ENCODE measurements at places on chromosomes 7 and 10.

GRCh38 chr7:139118805-139119485 lies 9.4 kb upstream of the ZC3HAV1 start:
- no peak for DNase-seq

- no peak for DNase-seq
Measured at GRCh38 chr7:105354383-105354782, 34.3 kb downstream of the SRPK2 start.

- no peak for DNase-seq
Measured at GRCh38 chr10:32239769-32240168, 107.2 kb downstream of the EPC1 start.

- peak; percentile 3 for DNase-seq
Measured at GRCh38 chr7:87797798-87798403, 78.3 kb downstream of the SLC25A40 start.

GRCh38 chr10:65273115-65273514 lies 1652.7 kb upstream of the LRRTM3 start:
- DNase-seq = no peak

- no peak for DNase-seq
Measured at GRCh38 chr10:78937800-78938694, 130.7 kb upstream of the ZMIZ1 start.

DNA sequence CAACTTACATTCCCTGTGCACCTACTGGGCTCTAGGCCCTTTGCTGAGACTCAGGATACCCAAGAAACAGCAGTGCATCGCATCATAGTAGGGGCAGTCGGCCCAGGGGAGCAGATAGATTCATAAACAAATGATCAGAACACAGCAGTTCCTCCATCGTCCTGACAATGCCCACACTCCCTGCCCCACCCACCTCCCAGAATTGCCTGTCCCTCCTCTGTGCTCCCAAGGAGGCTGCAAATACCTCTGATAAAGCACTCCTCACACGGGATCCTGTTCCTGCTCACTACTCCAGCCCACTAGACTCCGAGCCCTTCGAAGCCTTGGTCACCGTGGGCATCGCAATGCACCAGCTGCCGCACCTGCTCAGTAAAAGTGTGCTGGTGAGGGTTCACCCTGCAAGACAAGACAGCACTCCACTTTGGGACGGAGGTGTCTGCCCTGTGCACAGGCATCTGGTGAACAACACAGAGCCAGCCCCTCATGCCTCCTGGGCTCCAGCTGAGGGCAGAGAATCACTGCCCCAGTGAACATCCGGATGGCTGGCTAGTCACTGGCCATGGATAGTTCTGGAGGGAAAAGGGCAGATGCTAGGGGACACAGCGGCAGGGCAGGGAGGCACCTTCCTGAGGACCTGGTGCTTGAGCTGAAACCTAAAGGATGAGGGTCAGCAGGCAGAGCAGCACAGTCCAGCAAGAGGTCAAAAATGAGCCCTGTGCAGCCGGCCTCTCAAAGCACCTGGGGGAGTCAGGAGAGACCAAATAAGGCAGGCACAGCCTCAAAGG lies 60.7 kb downstream of the TNS3 start:
- no peak for DNase-seq

DNA sequence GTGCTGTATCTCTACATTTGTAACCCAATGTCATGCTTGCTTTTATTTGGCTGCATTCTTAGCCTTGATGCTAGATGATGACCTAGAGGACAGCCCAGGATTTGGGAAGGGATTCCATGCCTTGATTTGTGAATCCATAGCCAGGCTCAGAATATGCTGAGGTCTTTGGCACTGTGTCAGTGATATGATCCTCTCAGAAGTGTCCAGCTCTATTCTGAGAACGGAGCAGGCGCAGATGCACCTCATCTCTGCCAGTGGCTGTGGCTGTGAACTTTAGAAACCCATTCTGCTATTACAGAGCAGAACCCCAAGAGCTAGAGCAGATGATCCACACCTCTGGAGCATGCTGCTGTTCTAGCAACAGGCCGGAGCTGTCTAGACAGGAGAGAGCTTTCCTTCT lies 212.8 kb downstream of the TRIL start:
- DNase-seq = no peak

- no peak for DNase-seq
Measured at GRCh38 chr7:5193880-5194279, 3.8 kb downstream of the WIPI2 start.

DNA sequence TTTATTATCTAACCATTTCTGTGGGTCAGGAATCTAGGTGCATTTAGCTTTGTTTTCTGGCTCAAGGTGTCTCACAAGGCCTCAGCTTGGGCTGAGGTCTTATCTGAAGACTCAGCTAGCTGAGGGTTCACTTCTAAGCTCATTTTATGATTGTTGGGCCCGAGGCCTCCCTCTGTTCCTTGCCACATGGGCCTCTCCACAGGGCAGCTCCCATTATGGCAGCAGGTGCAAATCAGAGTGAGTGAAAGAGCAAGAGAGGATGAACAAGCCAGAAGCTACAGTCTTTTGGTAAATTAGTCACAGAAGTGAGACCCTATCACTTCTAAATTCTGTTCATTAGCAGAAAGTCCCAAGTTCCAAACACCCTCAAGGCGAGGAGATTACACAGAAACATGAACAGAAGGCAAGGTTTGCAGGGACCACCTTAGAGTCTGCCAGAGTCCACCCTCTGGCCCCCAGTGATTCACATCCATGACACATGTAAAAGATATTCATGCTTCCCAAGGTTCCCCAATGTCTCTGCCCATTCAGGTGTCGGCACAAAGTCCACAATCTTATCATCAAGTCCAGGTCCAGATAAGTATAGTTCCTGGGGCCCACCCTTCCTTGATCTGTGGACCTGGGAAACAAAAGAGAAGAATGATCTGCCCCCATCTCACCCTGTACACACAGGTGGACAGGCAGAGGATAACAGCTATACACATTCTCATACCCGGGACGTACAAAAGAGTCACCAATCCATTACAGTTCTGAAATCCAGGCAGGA lies 23.7 kb downstream of the FIGNL1 start:
- no peak for DNase-seq

DNA sequence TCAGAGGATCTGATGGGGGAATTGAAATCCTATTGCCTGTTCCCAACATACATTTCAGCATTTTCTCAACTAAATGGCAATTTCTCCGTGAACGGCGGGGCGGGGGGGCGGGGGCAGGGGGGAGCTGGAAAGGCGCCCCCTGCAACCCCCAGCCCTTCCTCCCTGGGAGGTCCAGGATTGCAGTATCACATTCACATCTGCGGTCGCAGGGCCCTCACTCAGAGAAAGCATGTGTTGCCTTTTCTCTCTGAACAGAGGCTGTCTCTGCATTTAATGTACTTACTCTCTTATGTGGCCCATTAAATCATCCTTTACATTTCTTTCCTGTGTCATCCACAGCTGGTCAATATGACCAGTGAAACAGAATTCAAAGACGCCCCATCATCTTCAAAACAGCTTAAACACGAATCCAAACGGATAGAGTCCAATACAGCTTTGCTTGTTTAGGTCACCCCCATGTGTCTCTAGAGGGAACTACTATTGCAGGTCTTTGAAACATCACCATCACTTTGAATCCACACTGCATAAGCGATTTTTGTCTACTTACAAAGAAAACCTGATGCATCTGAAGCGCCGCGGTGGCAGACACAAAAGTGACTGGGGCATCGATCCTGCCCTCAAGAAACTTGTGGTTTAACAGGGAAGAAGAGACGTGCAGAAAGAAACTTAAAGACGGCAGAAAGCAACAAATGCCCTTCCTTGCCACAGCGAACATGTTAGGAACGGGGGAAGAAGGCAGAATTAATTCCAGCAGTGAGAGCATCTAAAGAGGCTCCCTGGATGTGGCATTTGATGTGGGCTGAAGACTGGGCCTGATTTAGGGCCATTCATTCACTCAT lies 17.0 kb upstream of the ECHDC3 start:
- DNase-seq = peak; percentile 33

DNA sequence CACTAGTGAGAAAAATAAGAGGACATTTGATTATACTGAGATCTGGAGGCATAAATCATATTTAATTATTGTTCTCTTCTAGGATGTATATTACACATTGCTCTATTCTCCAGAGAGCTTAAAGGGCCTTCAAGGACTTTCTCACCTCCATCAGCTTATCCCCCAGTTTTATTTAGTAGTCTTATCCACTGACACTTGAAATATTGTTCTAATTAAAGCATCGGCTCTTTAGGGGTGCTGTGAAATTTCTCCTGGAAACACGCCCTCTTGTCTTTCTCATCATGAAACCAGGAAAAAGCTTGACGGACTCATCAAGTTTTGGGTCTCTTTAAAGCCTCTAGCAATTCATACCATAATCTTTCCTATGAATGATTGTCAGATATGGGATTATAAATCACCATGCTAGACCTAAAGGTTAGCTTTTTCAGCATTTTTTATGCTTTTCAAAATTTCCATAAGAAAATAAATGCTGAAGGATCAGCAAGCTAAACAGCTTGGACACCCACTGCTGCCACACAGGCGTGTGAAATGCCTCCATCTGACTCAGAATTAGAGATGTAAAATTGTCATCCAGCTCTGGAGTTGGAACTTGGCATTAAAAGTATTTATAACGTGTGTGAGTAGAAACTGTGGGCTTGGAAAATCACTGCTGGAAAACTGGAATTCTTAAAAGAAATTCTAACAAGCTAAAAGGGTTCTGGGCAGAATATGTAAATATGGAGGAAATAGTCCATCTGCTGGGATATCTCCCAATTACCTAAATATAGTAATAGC lies 216.3 kb downstream of the CHRM2 start:
- DNase-seq = no peak

DNA sequence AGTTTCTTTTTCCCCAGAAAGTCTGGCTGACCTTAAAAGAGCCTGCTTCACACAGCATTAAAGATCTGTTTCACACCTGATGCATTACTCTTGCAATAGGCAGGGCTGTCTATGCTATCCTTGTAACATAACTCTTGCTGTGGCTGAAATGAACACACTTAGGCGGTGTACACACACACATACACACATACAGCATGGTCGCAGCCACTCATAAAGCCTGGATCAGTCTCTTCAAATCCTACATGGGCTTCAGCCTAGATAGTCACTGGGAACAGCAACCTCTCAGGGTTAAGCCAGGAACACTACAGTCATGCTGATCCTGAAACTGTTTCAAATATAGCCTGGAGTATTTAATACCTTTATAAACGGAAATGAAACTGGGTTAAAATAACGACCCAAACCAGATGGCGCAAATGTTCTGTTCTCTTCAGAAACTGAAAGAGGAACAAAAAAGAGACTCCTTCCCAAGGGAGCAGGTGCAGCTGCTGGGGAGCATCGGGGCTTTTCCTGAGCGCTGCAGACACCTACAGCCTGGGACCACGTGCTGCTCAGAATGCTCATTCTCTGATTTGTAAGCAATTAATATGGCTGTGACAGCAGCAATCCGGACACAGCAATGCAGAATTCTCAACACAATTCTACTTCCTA lies 61.0 kb upstream of the SFMBT2 start:
- DNase-seq = no peak

DNA sequence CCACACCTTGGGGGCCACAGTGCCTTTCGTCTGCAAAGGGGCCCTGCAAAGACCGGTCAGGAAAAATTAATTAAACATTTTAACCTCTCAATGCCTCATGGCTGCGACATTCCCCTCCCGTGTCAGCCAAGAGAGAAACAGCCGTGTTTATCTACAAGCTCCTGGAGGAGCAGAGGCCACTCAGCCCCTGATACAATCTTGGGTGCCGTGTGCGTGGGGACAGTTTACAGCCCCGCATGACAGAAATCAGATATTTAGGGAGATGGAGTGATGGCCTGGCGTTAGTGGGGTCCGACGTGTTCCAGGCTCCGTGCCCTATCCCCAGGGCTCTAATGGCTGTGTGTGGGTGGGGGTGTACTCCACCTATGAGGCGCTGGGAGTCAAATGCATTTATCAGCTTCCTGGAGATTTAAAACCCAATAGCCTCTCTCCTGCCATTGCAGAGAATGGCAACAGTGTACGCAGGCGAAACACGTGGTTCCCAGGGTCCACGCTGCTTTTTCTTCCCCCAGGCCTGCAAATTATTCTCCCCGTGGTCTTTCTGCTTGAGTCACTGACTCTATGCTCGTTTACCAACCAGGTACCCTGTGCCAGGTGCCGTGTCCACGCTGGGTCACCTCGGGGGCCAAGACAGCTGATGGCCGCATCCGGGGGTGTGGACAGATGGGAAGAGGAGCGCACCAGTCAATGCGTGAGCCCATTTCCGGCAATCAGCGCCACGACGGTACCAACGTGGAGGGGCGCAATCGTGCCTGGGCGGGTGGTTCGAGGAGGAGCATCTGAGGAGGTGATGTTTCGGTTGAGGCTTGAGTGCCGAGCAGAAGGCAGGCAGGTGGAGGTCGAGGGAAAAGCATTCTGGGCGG lies 26.6 kb upstream of the PSMG3 start:
- DNase-seq = no peak

GRCh38 chr7:114942446-114943175 lies 20.7 kb downstream of the MDFIC start:
- DNase-seq = no peak

DNA sequence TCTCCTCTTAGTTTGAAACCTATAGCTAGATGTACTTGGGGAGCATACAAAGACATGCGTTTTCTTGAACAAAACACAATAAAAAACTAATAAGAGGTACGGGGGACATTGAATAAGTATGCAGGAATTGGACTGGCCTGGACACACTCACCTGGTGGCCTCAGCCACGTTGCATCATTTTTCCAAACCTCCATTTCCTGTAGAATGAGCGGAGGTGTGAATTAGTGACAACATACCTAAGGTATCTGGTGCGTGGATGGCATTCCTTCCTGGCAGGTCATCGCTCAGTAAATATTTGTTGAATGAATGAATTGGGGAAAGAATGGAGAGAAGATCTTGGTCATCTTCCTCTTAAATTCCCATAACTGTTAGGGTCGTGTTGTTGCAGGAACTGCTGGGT lies 103.2 kb upstream of the CTBP2 start:
- DNase-seq = no peak

All from NCI-H446 (cell line).